ENCODE measurements at places on chromosomes 6 and 20. TPM values are rescaled to one million over a fixed set of nuclear protein-coding genes. Genes with fewer than 3 reads are reported as not detected.

The BMP6 gene
- total RNA-seq: 4.7 TPM

The SLC17A3 gene
- total RNA-seq: not detected

The BPIFB2 gene
- total RNA-seq: not detected

The COL12A1 gene
- total RNA-seq: 151 TPM

The PNLDC1 gene
- 0.73 TPM for total RNA-seq

The CST7 gene
- not detected for total RNA-seq

Data from subcutaneous preadipocyte (primary cell).